ENCODE measurements at places on chromosomes 5 and 9. TPM values are rescaled to one million over a fixed set of nuclear protein-coding genes. Genes with fewer than 3 reads are reported as not detected.
A peak's percentile ranks its signal among the peaks of the same experiment; 100 is the strongest.

GRCh38 chr5:110099572-110099971 is 409.8 kb downstream of the MAN2A1 start:
- DNase-seq, result no peak

DNA sequence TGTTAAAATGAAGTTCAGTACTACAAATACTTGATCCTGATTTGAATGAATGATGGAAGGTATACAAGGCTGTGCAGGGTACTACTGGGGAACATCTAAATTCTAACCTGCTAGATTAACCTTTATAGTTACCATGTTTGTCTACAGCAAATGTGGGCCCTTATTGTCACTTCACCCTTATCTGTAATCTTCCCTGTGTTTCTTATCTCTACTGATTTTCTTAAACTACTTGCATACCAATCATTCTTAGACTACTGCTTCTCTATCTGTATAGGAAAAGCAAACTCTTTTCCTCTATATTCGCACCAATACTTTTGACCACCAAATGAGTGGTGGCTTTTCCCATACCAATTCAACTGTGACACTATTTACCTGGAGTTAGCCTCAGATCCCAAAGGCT is 210.7 kb downstream of the HINT1 start:
- no peak for DNase-seq

GRCh38 chr9:111825468-111826145 is 30.9 kb upstream of the SHOC1 start:
- DNase-seq, result no peak

DNA sequence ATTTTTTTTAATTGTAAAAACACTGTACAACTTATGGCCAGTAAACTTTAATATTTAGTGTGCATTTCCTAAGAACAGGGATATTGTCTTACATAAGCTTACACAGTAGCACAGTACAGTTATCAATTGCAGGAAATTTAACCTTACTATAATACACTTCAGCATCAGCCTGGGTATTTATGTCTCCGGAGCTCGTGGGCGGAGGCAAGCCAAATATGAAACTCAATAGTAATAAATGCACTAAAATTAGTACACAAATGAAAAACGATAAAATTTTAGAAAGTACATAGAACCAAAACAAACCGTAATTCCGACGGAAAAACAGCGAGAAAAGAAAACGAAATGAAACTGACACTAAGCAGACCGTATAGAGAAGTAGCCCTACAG is 91.2 kb downstream of the ANXA2R start:
- no peak for DNase-seq

DNA sequence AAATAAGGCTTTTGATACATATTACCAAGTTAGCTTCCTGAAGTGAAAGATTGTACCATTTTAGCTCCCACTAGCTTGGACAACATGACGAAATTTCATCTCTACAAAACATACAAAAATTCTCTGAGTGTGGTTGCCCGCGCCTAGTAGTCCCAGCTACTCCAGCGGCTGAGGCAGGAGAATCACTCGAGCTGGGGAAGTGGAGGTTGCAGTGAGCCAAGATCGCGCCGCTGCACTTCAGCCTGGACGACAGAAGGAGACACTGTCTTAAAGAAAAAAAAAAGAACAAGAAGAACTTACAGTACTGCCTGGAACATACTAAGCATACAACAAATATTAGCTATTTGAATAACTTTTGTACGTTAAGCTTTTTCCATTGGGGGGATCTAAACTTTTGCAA is 29.7 kb upstream of the NRG2 start:
- no peak for DNase-seq

- DNase-seq, result no peak
These were observed 324 bp downstream of the LPCAT1 start for GRCh38 chr5:1523480-1523792.

GRCh38 chr5:77140350-77140749 is 53.3 kb upstream of the ZBED3 start:
- no peak for DNase-seq

GRCh38 chr9:131584858-131585257 is 39.5 kb downstream of the PRRT1B start:
- DNase-seq, result no peak

DNA sequence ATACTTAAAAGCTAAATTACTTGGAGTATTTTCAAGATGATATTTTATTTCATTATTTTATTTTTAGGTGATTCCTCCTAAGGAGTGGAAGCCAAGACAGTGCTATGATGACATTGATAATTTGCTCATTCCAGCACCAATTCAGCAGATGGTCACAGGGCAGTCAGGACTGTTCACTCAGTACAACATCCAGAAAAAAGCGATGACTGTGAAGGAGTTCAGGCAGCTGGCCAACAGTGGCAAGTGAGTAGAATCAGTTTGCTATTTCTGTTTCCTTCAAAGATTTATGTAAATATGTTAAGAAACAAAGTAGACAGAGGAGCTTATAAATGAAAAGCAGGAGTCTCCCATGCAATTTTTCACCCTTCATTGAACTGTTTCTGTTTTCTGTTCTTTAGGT is 47.8 kb downstream of the KDM4C start:
- DNase-seq, result no peak

GRCh38 chr9:94950579-94951323 is 224.3 kb downstream of the AOPEP start:
- DNase-seq, result no peak

DNA sequence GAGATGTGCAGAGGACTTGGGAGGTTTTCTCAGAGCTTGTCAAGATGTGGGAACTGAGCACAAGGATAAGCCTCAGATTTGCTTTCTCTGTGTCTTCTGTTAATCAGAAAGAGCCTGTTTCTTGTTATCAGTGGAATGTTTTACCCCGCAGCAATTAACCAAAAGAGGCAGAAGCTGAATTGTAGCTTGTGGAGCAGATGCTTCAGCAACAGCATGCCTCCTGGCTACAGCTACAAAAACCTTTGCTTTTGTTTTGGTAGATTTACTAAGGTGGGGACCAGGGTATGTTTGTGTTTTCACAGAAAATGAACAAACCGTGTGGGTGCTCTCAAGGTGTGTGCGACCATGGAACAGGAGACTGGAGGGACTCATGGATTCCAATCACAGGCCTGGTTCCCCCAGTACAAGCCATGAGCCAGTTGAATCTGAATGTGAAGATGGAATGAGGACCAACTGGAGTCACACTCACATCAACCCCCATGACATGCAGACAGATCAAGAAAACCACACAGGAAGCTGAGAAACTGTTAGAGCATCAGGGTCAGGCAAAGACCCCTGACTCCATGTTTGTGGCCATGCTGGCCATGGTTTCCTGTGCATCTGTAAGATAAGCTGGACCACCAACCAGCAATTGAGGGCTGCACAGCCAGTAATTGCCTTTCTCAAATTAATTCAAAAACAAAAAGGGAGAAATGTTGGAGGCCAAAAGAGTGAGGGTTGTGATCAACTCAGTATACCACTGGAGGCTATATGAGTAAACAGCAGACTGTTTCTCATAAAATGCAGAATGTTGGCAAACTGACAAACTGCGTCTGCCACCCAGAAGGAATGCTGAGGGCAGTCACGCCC is 6.9 kb downstream of the UGT3A2 start:
- no peak for DNase-seq

- no peak for DNase-seq
These were observed 4.1 kb downstream of the PAX5 start for GRCh38 chr9:37029776-37030610.

DNA sequence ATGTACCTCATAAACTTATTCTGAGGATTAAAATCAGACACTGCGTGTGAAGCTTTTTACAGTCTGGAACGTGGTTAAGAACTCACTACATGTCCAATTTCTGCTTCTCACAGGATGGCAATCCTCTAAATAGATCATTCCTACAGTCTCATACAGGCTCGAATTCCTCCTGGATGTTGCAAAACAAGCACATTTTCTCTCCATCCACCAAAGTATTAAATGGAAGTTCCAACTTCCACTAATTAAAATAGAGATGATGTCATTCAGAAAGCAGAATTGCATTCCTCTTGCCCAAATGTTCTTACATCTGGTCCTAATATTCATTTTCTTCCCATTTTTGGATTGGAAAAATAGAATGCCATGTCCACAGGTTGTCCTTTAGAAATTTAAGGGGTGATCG is 145.5 kb upstream of the PCA3 start:
- DNase-seq, result no peak

DNA sequence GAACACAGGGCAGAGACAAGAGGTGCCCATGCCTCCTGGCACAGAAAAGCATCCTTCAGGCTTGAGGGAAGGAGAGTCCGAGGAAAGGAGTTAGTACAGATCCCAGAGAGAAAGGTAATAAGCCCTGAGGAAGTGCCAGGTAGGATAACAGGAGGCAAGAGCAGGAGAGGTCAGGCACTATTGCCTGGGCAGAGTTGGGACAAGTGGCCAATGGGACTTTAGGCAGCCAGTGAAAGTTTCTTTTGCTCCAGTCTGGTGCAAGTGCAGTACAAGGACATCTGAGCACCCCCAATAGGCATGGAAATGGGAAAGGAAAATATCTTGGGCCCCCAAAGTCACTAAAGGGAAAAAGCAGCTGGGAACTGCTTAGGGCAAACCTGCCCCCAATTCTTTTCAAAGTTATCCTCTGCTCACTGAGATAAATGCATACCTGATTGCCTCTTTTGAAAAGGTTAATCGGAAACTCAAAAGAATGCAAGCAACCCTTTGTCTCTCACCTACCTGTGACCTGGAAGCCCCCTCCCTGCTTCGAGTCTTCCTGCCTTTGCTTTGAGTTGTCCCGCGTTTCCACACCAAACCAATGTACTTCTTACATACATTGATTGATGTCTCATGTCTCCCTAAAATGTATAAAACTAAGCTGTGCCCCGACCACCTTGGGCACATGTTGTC is 46.5 kb downstream of the ELOVL7 start:
- no peak for DNase-seq

DNA sequence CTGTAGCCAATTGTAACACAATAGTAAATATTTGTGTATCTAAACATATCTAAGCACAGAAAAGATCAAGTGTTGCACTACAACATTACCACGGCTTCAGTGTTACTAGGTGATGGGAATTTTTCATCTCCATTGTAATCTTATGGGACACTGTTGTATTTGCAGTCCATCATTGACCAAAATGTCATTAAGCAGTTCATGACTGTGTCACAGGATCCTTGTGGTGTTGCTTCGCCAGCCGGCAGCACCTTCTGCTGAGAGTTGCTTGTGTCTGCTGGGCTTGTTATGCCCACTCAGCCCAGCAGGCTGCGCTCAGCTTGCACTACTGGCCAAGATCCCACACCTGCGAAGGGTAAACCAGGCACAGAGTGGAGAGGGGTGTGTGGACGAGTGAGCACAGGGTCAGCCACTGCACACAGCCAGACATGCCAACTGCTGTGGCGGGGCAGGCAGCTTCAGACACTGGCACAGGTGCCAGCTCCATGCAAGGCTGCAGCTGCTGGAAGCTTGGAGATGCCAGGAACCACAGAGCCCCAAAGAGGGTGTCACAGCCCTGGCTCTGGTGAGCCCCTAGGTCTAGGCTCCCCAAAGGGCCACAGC is 273.7 kb downstream of the CETN3 start:
- DNase-seq, result peak; percentile 69

- no peak for DNase-seq
These were observed 20.2 kb downstream of the NIPSNAP3B start for GRCh38 chr9:104784098-104784497.

GRCh38 chr9:6498982-6499381 is 86.0 kb downstream of the UHRF2 start:
- DNase-seq, result no peak

DNA sequence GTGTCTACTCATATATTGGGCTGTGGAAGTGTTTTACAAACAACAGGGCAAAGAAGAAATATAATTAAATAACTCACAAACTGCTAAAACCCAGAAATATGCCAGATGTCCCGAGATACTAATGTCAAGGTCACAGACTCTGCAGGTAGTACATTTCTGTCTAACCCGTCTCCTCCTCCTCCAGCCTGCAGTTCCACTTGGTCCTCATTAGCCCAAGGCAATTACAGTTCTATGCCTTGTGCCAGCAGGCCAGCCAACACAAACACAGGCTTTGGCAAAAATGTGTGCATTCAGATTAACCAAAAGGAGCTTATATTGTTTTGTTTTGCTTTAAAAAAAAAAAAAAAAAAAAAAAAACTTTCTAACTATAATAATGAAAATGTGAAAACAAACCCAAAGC is 148.8 kb downstream of the MYO10 start:
- no peak for DNase-seq

TAF11L2 gene
- total RNA-seq, result not detected

AK6 gene
- 21.4 TPM for total RNA-seq

CDH6 gene
- total RNA-seq, result 0.81 TPM

LIX1 gene
- 1.7 TPM for total RNA-seq

PCDHGA12 gene
- total RNA-seq, result 2.6 TPM

NRG2 gene
- 0.52 TPM for total RNA-seq

C1QTNF3 gene
- total RNA-seq, result 5.3 TPM

SPATA9 gene
- total RNA-seq, result 1.2 TPM

DRD1 gene
- not detected for total RNA-seq

SEMA5A gene
- total RNA-seq, result 20.3 TPM

SMIM23 gene
- not detected for total RNA-seq

FBXO10 gene
- total RNA-seq, result 15.9 TPM

HINT1 gene
- 289 TPM for total RNA-seq

GLDC gene
- total RNA-seq, result 0.38 TPM

TAF1L gene
- total RNA-seq, result not detected
